ENCODE measurements at places on chromosomes 6 and 20.

DNA sequence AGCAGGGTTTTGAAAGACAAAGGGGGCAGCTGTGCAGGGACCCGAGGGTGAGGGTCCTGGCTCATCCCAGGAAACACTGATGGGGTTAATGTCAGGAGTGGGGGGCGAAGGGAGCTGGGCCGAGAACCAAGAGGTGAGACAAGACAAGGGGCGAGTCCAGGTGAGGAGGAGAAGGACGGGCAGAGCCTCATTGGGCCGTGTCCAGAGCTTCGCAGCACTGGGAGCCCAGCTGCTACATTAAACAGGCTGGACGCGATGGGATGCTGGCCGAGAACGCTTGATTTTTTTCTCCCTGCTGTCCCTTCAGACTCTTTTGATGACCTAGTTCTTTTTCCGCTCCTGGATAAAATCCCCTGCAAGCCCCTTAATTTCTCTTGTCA lies 172.8 kb upstream of the SNX9 start:
- no peak for DNase-seq

DNA sequence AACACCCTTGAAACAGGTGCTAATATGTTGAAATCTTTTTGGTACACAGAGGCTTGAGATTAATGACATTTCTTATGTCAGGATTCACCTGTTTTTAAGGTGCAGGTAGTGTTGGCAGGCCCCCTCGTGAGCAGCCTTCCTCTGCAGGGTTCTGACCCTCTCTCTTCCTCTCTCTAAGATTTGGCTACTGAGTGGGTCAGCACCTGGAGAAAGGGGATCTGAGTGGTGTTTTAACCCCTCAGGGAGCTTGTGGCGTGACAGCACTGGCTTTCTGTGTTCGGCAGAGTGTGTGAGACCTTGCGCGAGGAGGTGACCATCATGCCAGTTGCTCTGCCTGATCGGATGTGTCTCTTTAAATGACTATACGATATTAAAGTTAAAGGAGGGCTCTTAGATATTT lies 37.1 kb downstream of the HIVEP1 start:
- DNase-seq: no peak

GRCh38 chr6:156880913-156881312 lies 103.7 kb downstream of the ARID1B start:
- no peak for DNase-seq

DNA sequence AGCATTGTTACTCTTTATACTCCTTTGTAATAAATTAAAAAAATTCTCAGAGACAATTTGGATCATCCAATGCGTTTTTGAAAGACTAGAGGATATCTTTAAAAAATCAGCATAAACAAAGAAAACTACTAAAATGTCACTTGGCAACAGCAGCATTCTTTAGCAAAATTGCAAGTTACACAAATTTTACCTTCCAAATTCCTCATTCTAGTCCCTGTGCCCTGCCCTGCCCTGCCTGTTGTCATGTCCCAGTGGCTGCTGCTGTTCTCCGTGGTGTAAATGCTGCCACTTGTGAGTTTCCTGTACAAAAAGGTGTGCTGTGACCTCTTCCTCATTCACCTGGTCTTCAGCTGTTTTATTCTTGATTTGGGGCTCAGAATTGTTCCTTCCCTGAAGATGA lies 83.2 kb downstream of the CDC5L start:
- no peak for DNase-seq

GRCh38 chr6:75283907-75284631 lies 523 bp downstream of the TMEM30A start:
- no peak for DNase-seq

GRCh38 chr6:36607683-36608386 lies 13.7 kb downstream of the SRSF3 start:
- DNase-seq: no peak

DNA sequence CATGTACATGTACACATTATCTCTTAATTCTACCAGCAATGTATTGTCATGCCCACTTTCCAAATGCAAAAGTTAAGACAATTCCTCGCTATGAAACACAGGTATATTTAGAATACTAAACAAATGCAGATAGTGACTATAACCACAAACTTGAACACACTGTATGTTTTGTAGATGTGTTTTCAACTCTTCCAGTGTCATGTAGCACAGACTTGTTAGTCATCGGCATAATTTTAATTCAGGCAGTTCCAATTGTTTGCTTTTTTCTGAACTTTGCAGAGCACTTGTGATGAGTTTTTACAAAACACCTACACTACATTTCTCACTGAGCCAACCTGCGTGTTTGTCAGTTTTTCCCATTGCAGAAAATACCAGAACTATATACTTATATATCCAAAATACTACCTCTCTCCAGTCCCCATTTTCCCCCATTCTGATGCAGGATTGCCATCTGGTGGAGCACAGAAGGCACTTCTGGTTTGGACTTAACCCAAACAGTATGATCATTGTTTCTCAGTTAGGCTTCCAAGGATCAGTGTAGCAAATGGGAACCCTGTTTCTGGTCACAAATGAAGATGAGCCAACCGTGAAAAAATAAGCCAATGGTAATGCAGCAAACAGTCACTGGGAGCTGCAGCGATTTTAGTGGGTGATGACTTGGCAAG lies 143.4 kb downstream of the ADGRB3 start:
- DNase-seq: no peak

GRCh38 chr20:25047766-25048165 lies 10.2 kb downstream of the ACSS1 start:
- no peak for DNase-seq

GRCh38 chr20:53427951-53428350 lies 165.7 kb downstream of the ZNF217 start:
- DNase-seq: no peak

GRCh38 chr6:33966536-33966935 lies 162.7 kb upstream of the MLN start:
- no peak for DNase-seq

GRCh38 chr6:105207524-105208269 lies 27.9 kb upstream of the POPDC3 start:
- DNase-seq: no peak

DNA sequence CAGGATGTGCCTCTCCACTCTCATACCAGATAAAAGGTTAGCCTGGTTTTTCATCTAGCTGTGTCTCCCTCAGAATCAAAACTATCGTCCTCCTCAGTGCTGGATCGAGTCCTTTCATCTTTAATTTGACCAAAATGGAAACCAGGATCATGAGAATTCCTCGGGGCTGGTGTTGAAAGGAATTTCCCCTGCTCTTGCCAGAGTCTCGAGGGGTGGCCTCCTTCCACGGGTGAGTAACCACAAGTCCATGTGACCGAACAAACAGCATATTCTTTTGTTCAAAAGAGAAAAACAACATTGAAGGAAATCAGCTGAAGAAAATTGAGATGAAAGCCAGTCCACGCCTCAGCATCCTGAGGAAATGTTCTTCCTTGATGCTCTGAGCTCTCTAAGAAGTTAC lies 165.9 kb upstream of the CDYL start:
- no peak for DNase-seq

DNA sequence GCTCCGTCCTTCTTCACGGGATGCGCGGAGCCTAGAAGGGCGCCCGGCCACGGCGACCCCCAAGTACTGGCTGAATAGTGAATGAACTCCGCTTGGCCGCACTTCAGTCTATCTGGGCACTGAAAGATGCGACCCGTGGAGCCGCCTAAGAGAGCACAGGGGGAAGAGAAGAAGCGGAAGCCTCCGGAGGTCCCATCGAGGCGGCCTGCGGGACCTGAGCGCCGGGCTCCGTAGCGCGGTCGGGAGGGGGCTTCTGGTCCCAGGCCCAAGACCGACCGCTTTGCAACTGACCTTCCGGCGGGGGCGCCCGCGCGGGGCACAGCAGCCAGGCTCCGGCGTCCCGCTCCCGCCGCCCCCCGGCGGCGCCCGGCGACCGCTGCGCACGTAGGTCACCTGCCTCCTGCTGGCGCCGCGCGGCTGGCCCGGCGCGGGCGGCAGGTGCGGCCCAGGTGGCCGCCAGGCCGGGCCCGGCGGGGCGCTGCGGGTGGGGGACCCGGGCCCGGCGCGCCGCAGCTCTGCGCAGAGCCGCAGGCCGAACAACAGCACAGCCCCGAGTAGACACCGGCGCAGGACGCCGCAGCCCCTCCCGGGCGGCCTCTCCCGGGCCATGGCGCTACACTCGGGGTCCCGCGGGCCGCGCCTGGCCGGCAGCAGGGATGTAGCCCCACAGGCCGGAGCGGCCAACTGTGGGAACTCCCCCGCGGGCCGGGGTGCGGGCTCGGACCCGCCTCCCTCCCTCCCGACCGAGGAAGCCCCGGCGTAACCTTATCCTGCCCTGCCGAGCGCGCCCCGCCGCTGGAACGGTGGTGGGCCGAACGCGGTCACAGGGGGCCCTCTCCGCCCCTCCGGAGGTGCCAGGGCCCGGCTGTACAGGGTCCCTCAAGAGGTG lies at the start of gene METTL24:
Gene METTL24 (minus strand): TSS at position 686 of the 889 bp plus-strand sequence. CDS start 77 bp downstream, at position 609.
- DNase-seq: no peak
